NCI-H460 (cell line): ENCODE measurements at places on chromosomes 7 and 10. TPM values are rescaled to one million over a fixed set of nuclear protein-coding genes. Genes with fewer than 3 reads are reported as not detected.
A peak's percentile ranks its signal among the peaks of the same experiment; 100 is the strongest.

GRCh38 chr10:78763651-78764395, 304.9 kb upstream of the ZMIZ1 start:
- no peak for DNase-seq

DNA sequence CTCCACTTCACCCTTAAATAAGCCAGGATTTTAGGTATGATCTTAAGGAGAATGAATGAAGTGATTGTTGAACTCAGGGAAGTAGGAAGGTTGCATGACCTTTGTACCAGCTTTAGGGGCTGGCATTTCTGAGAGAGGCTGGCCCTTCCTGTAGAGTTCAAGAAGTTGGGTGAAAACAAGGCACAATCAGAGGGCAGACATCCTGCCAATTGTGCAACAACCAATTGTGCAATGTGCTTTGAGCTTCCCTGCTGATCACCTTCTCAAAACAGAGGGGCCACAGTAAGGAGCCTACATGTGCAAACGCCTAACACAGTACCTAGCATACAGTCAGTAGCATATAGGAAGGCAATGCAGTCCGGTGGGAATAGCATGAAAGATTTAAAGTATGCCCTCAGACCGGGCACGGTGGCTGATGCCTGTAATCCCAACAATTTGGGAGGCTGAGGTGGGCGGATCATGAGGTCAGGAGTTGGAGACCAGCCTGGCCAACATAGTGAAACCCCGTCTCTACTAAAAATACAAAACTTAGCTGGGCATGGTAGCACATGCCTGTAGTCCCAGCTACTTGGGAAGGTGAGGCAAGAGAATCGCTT, 5.4 kb downstream of the CPVL start:
- no peak for DNase-seq

DNA sequence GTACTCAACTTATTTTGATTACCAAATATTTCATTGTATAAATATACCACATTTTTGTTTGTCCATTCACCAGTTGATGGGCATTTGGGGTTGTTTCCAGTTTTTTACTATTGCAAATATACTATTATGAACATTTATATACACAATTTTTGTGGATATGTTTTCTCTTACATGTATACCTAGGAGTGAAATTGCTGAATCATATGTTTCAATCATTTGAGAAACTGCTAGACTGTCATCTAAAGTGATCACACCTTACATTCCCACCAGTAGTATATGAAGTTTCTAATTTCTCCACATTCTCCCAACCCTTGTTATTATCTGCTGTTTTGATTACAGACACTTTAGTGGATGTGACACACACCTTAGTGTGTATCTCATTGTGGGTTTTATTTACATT, 257.9 kb downstream of the ABCA13 start:
- DNase-seq, result no peak

The MAGI2 gene
- total RNA-seq, result 1.1 and 1.7 TPM in 2 replicates

- peak; percentile 9 for DNase-seq
Observed at GRCh38 chr10:10313149-10313835, 704.4 kb upstream of the CELF2 start.

The FGL2 gene
- 0.66 and 1.7 TPM in 2 replicates for total RNA-seq

DNA sequence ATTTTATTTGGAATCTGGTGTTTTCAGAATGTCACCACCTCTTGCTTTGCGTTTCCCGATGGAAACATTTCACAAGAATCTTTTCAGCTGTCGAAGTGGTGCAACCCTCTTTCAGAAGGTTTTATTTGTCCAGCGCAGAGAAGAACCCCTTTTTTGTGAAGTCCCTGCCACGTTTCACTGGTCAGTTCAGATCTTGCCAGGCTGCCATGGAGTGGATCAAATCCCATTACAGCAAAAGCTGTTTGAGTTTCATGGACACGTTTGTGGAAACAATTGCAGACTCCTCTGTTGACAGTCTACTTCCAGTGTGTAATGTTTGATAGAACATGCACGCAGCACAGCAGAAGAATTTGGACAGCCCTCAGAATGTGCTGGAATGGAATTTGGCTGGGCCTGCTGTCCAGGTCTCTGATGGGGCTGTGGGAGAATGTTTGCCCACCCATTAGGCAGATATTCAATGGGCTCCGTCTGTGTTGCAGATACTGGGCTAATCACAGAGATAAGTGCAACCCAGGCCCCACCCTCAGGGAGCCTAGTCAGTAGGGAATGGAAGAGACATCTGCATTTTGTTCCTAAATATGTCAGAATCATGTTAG, 143.2 kb downstream of the GRK5 start:
- no peak for DNase-seq

DNA sequence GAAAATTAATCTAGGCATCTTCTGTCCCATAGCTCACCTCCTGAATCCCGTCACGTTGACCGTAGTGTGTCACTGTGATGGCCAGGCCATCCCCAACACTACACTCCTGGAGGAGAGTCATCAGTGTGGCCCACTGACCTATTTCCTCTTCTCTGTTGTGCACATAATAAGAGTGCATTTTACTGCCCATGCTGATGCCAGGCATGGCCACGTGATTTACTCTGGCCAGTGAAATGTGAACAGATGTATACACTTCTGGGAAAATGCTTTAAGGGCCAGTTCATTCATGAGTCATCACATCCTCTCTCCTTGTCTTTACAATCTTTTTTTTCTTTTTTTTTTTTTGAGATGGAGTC, 101.9 kb upstream of the PIP4K2A start:
- peak; percentile 26 for DNase-seq

DNA sequence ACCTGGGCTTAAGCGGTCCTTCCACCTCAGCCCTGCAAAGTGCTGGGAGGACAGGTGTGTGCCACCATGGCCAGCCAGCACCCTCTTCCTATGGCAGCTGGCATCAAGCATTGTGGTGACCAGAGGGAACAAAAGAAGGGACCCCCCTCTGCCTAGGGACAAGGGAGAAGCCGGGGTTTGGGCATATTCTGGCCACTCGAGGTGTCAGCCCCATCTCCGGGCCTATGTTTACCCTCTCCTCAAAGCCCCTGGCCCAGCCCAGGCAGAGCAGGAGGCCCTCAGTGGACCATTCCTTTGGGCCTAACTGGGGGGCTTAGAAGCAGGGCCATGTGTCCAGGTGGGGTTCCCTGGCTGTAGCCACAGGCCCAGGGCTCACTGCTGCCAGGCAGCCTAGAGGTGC, 23.9 kb downstream of the VSIR start:
- no peak for DNase-seq

The GPR141 gene
- total RNA-seq, result not detected in 2 replicates

The ZNF804B gene
- total RNA-seq, result not detected in 2 replicates

DNA sequence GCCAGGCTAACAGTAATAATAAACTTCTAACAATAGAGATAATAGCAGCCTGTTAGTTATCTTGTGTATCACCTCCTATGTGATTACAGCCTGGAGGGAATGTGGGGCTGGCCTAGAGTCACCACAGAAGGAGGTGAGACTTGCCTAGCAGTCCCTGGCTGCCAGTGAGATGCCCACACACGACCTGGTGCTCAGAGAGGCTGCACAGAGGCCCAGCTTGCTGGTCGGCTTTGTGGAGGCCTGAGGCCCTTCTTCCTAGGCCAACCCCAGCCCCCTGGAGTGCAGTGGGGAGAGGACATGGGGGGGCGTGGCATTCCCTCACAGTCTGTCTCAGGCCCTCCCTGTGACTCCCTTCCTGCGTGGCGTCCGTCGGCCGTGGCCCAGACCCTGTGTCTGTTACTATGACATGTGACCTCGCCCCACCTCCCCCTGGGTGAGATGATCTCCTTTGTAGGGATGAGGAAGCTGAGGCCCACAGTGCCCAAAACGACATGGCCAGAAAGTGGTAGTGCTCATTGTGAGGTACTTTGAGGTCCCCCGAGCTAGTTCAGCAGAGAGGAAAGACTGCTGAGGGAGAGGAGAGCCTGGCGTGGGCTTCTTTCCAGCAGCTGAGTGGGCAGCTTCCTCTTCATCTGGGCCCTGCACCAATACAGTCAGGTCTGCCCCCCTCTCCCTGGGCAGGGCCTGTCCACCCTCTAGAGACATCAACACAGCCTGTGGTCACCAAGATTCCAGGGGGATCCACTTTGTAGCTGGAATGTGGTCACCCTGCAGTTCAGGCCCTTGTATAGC, 29.7 kb downstream of the UNC5B start:
- no peak for DNase-seq

GRCh38 chr7:83429493-83429892, 219.4 kb downstream of the SEMA3E start:
- no peak for DNase-seq

DNA sequence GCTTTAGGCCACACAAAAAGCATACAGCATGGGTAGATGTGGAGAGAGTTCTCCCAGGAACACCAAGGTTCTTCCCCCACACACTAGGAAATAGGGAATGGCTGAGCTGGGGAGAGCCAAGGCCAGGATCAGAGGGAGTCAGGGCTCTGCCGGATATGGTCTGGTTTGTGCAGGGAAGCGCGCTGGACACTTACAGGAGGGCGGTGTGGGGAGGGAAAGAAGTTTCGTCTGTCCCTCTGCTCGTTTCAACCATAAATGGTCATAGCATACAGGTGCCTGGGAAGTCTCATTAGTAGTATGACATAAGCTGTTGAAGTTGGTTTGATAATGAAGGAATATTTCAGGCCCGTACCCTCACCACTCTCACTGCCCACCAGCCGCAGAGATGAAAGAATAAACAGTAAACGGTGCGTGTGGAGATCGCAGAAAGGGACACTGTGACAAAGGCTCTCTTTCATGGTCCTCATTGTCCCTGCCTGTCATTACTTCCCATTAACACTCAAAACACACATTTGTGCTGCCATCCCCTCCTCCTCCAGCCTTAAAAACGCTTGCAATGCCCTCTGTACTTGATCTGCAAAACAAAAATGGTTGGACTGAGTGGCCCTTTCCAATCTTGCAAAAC, 207.2 kb downstream of the CELF2 start:
- DNase-seq, result no peak

The SLC13A1 gene
- not detected in 2 replicates for total RNA-seq

DNA sequence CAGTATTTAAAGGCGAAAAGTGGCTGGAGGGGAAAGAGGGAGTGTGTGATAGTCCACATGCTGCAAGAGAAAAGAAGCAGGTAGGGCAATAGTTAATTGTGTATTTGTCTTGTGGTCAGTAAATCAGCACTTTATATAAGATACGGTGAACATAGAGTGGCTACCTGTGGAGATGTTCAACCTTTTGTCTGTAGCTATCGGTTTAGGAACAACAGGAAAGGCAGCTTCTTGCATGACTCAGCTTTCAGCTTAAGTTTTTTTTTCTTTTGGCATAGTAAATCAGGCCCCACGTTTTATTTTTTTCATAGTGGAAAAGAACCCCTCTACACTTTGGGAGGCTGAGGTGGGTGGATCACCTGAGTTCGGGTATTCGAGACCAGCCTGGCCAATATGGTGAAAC, 14.2 kb upstream of the MTPN start:
- no peak for DNase-seq

DNA sequence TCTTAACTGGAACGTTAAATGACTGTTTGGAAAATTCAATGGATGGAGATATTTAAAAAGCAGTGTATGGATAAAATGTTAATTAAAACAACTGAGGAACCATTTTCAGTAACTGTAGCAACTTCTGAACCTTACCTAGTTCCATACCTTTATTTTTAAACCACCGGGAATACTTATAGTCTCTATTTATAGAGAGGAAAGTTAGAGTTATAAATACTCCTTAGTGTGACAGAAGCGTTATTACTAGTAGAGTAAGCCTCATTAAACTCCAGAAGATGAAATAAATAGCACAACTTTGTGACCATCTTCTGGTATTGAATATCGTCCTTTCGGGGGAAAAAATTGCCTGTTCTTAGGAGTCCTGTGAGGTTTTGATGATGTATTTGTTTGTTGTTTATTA, 114.9 kb downstream of the LCOR start:
- DNase-seq, result no peak

- DNase-seq, result no peak
Observed at GRCh38 chr10:126352453-126352852, 35.8 kb downstream of the ADAM12 start.
